ENCODE measurements at places on chromosomes 1 and 21.

DNA sequence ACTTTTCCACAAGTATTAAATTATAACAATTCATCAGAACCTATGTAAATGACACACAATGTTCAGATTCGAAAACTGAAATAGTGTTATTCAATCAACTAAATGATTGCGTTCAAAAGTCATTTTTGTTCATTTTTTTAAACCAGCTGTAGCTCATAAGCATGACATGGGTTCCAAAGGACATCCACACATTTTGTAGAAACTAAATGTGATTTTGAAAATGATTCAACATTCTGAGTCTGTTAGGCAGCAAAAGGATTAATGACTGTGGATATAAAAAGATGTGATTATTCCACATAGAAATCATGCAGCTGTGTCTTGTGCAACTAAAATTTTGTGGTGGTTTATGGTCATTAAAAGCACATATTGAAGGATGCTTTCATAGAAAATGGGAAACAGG lies 204.5 kb downstream of the BRINP3 start:
- no peak for DNase-seq

GRCh38 chr1:51569284-51570062 lies 47.4 kb upstream of the OSBPL9 start:
- no peak for DNase-seq

DNA sequence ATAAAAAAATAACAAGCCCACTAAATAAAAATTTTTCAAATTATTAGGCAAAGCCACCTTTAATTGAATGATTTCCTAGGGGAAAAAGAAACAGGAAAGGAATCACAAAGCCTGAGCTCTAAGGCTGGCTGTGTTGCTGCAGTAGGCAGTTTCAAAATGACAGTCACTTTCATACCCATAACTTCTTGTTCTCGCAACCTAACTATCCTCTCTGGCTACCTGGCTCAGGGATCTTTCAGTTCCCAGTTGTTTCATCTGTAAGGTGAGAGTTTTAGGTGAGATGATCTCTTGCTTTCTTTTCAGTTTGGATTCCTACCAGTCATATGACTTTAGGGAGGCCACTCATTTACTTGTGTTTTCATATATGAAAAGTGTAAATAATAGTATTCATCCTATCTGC lies 226.1 kb downstream of the ASTN1 start:
- no peak for DNase-seq

GRCh38 chr1:153608742-153609584 lies 4.0 kb downstream of the S100A16 start:
- DNase-seq, result peak; percentile 29

GRCh38 chr1:109776911-109777310 lies 13.2 kb upstream of the EPS8L3 start:
- peak; percentile 54 for DNase-seq

- DNase-seq, result no peak
These were observed 150.1 kb downstream of the CDC7 start for GRCh38 chr1:91650764-91651163.

DNA sequence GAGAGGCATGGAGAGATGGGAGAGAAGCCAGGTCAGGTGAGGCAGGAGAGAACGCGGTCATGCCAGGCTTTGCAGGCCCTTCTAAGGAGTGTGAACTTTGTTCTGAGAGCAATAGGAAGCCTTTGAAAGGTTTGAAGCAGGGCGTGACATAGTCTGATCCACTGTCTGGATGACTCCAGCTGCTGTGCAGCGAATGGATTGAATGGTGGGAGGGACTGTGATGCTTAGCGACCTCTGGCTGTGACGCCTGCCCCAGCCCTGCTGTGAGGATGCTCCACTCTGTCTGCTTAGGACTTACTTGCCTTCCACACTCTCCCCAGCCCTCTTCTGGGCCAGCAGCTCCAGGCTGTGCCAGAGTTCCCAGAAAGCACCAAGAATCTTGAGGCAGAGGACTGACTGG lies 41.8 kb upstream of the POU3F1 start:
- DNase-seq, result no peak

All from anterior cingulate cortex (tissue), 58 donors.